OCI-LY7 (cell line): ENCODE measurements at places on chromosomes 6 and 20.

GRCh38 chr6:158311626-158312025 lies 639 bp upstream of the TULP4 start:
- no peak for DNase-seq

GRCh38 chr6:12119085-12119588 lies 107.0 kb downstream of the HIVEP1 start:
- no peak for DNase-seq

DNA sequence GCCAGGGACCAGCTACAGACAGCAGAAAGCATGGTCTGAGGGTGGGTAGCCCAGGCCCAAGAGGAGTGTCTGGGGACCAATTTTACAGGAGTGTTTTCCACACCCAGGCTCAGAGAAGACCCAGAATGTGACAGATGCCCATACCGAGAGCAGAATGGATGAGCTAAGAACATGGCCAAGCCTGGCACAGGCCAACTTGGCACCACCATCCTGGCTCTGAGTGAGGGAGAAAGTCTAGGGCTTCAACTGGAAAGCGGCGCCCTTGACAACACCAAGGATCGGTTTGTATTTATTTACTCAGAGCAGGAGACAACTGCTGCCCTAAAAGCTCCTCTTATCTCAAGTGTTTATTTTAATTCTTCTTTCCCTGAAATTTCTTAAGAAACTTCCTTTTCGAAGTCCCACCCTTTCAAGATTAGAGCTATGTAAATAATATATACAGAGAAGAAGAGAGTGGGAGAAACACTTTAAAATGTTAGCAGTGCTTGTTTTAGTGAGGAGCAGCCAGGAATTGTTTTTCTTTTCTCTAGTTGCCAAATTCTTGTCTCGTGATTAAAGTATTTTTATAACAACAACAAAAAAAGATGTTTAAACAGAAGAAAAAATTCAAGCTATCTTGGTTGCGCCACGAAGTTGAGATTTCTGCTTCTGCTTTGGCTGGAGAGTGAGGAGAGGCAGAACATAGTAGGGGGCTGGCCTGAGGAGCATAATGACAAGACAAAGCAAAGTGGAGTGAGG lies 16.2 kb downstream of the TNXB start:
- no peak for DNase-seq

DNA sequence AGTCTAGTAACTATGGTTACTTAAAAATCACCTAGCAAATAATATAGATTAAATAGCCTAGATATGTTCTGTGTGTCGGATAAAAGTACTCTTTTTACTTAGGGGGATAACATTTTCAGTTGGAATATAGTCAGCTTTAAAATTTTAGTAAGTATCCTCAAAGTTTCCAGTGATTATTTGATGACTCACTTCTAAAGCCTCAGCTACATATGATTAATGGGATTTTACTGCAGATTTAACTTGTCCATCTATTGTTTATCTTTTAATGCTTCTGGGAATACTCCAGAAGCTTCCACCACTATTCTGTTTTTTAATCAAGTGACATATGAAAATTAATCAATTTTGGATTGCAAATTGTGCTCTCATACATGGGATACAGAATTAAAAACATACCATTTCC lies 8.7 kb upstream of the TENT5A start:
- DNase-seq, result no peak

DNA sequence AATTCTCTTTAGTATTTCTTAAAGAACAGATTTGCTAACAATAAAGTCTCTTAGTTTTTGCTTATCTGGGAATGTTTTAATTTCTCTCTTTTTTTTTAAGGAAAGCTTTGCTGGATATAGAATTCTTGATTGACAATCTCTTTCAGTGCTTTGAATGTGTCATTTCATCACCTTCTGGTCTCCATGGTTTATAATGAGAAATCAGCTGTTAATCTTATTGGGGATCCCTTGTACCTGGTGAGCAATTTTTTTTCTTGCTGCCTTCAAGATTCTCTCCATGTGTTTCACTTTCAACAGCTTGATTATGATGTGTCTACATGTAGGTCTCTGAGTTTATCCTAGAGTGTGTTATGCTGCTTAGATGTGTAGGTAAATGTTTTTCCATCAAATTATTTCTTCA lies 16.4 kb upstream of the PSMF1 start:
- no peak for DNase-seq

GRCh38 chr6:97456070-97456469 lies 173.1 kb upstream of the MMS22L start:
- no peak for DNase-seq

GRCh38 chr6:108250240-108250866 lies 10.5 kb downstream of the SNX3 start:
- DNase-seq, result peak; percentile 64

DNA sequence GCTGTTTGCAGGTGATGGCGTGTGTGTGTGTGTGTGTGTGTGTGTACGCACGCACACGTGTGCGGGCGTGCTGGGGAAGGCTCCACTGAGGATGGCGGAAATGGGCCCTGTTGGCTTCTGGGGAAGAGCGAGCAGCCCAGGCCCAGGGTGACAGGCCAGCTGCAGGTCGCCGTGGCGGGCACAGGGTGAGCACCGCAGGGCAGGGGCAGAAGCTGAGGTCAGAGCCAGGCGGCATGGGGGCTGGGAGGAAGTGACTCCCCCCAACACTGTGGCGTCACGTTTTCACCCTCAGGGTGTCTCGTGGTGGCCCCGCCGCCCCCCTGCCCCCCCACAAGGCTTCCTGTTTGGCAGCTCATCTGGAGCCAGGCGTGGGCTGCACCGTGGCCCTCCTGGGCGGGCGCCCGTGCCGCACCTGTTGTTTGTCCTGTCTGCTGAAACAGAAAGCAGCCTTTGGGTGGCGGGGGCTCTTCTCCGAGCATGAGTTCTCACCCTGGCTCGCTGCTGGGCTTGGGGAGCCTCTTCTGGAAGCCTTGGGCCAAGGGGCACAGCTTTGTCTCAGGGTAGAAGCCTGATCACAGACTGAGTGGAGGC lies 7.1 kb downstream of the RBM38 start:
- DNase-seq, result peak; percentile 97

GRCh38 chr6:33828764-33829731 lies 25.2 kb upstream of the MLN start:
- DNase-seq, result no peak

DNA sequence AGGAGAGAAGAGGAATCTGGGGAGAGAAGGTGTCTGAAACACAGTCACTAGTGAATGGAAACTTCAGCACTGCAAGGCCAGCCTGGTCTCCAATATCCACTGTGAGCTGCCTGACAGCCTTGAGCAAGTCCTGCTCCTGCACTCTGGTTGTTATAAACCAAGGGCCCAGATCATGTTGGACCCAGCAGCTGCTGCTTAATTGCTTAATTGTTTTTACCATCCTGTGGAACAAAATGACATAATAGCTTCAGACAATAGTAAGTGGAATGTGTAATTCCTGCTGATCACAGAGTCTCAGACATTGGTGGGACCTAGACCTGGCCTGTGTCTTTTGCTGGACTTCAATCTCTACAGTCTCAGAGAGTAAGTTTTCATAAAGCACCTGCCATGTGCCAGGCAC lies 833.7 kb downstream of the TFAP2A start:
- DNase-seq, result no peak
